ENCODE measurements at places on chromosomes 2 and 18.

DNA sequence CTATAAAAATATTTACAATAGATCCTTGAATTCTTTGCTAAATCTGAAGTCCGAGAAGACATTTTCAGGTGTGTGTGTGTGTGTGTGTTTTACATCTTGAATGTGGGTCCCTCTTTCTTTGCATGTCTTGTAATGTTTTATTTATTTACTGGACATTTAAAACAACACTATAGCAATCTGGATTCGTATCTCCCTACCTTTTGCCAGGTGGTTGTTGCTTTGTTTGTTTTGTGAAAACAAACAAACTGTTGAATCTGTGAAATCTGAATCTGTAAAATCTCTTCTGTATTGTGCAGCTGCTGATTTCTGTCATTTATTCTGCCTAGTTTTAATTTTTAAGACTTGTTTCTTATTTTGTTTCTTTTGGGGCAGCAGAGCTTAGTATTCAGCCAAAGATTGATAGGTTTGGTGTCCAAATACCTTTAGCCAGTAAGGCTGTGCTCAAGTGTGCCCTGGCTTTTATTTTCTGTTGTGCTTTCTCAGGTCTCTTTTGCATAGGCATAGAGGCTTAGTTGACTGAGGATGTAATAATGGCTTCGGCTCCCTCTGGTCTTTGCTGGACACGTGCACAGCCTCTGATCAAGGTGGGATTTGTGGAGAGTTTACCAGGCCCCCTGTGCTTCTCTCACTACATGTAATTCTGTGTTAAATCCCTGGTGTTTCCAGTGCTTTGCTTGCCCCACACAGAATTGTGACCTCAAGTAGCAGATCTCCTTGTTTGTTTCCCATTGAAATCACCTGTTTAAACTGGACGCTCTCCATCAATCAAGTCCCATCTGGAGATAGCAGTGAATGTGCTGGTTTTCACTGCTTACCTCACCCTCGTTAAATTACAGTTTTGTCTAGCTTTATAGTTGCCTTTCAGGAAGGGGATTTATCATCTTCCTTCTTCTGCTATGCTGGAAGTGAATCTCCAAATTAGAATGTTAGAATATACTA, 71.1 kb downstream of the BIRC6 start:
- no peak for DNase-seq

GRCh38 chr2:150332383-150332782, 155.1 kb downstream of the RND3 start:
- no peak for DNase-seq

- DNase-seq, result no peak
These were observed 117.4 kb upstream of the CWC22 start for GRCh38 chr2:180124273-180125139.

GRCh38 chr2:152415231-152415642, 80.3 kb downstream of the FMNL2 start:
- no peak for DNase-seq

DNA sequence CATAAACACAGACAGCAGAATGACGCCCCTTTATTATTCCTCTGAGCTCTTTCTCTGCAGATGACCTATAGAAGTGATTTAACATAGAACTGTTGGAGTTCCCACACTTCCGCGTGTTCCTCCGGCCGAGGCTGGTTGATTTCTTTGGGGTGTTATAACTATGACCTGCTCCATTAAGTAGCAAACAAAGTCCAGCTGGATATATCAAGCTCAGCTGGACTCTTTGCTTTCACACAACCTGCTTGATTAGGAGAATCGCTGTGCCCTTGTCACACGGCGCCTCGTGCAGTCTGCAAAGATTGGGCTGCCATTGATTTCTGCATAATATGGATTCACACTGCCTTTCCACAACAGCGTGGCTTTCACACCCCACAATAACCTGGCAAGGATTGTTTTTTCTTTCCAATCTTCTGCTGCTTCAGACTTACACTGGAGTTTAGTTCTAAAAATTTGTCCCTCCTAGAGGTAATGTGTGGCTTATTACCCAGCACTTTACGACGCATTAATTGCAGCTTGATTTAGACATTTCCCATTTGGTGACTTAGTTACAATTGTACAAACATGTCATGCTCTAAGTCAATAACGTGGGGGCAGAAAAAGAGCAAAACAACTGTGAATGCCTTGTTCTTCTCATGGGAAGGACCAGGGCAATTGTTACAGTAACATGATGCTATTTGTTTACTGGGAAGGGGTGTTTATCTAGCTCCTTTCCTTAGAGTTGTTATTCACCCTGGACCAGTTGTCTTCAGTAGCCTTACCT, 485.7 kb downstream of the TXNL1 start:
- no peak for DNase-seq

GRCh38 chr2:150478200-150478974, 9.1 kb downstream of the RND3 start:
- DNase-seq, result no peak

DNA sequence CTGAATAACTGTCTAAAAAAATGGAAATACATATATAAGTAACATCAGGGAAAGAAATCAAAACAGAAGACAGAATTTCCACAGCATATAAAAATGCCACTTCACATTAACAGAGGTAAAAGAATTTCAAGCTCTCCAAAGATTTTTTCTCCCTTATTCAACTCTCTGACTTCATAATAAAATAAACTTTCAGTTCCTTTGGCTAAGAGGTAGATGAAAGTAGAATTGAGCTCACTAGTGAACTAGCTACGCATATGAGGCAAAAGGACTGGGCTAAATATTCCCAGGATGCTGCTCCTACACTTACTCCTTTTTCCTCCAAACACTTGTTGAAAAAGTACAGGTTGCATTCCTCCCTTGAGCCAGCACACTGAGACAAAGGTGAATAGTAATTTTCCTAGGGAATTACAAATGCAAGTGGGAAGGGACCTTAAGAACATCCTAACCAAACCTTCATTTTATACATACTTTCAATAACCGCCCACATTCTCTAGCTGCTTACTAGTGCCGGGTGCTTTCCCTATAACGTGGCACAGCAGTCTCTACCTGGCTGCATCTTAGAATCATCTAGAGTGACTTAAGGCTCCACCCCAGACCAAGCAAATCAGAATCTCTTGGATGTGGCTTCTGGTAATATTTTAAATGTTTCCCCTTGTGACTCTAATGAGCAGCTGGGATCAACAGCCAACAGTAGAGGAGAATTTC, 136.6 kb downstream of the MTCL1 start:
- DNase-seq, result no peak

DNA sequence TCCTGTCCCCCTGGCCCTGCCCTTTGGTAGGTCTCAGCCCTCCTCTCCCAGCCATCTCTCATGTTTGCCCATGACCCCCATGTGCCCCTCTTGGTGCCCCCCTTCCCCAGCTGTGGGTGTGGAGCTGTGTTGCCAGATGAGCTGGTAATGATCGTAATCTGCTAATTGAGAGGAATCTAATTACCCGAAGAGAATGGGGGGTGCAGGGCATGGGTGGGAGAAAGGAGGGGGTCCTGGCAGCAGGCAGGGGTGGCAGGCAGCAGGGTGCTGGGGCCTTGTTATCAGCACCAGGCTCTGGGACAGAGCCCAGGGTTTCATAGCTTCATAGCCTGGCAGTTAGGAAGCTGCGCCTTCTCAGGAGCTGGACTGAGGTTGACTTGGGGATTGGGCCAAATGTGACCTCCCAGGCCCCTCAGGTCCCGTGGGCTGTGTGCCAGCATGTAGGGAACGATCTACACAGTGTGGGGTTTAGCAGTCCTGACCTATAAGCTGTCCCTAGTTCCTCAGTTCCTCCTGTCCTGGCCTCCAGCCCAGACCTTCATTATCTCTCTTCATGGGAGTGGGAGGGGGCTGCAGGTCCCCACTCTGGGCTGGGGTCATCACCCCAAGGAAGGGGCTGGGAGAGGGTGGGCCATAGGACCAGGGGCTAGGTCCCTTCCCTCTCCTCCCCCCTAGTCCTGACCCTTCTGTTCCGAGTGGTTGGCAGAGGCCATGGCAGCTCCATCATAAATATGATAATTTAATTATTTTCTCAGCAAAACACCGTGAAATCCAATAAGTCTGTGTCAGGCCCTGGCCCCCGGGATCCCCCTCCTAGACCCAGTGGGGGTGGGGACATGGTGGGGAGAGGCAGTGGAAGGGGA, 6.5 kb upstream of the ASIC4 start:
- no peak for DNase-seq

Measured in activated CD4-positive, alpha-beta T cell treated with anti-CD3 and anti-CD28 coated beads for 4 hours (primary cell).